ENCODE measurements at places on chromosomes 7 and 10.

- no peak for DNase-seq
Observed at GRCh38 chr10:10803278-10803677, 214.4 kb upstream of the CELF2 start.

GRCh38 chr10:26503911-26504310 lies 65.8 kb downstream of the APBB1IP start:
- no peak for DNase-seq

DNA sequence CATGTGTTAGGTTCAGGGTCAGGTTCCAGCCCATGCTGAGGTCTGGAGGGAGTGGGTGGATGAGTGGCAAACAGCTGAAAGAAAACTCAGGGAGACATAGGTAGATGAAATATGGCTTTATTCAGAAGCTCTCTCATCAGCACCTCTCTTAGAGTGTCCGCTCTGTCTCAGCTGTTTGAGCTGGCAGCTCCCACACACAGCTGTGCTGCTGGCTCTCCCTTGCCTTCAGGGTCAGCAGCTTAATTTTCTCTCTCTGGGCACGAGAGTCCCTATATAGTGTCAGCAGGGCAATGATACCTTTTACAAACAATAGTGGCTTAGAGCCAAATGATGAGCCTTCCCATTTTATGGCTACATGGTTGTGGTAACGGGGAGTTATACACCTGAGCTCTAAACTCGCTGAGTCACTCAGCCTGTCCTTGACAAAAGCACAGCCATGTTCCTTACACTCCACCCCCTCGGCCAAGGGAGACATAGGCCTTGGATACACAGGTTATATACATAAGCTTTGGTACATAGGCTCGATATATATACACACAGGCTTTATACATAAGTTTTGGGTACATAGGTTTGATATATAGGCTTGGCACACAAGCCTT lies 10.4 kb downstream of the RNF133 start:
- DNase-seq: no peak

- DNase-seq: no peak
Observed at GRCh38 chr10:12252882-12253546, 57.0 kb downstream of the CDC123 start.

DNA sequence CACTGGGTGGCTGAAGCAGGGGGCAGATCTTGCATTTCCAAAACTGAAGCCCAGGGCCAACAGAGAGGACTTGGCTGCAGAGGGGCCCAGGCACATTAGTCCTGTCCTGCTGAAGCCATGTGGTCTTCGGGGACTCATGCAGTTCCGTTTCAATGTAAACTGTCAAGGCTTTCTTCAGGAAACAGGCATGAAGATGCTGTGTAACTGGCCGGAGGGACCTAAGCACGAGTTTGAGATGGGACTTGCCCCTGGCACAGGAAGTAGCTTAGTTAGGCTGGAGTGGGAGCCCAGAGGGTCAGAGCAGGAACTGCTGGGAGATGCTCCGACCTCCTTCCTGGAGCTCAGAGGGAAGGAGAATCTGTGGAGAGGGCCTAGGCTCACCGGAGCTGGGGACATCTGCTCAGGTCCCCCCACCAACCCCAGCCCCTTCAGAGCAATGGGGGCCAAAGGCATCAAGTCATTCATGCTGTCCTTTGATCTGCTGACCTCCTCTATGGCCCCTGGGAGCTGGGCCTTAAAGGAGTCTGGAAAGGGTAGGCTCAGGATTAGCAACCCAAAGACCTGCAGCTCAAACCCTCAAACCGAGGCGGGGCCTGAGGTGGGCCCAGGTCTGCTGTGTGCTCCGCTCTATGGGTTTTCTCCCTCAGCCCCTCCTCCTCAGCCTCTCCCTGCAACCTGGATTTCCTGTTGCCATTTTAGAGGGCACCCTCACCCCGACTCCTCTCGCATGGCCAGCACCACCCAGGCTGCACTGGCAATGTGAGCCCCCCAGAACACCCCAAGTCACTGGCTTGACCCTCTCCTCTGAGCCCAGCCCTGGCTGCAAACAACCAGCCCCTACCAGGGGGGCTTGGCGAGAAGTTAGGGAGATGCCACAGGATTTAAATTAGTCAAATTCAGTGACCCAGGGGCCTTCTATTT lies 4.4 kb upstream of the MNX1 start:
- DNase-seq: no peak

DNA sequence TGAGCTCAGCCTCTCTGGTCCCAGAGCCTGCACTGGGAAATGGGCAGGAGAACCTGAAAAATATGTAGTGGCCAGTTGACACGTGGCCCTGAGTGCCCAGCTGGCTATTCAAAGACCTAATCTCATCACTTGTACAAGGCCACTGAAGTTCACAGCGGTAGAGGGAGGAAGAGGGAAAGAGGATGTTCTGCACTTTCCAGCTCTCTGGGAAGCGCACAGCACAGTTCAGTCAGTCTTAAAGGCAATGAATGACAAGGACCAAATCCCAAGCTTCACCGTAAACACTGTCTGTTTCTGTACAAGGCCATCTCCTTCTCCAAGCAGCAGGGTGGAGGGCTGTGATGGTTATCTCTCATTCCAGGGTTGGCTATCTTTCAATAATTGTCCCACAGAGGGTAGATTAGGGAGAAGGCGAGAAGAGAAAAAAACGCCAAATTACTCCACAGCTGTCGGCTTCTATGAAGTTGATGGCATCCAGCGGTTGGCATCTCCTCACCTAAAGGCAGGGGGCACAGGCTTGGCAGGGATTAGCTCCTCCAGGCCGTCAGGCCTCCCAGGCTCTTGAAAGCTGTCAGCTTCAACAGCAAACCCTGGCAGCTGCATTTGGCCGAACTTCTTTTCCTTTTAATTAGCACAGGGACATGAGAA lies 10.6 kb downstream of the SFMBT2 start:
- no peak for DNase-seq

GRCh38 chr10:70661623-70662361 lies 10.5 kb upstream of the ADAMTS14 start:
- no peak for DNase-seq

- no peak for DNase-seq
Observed at GRCh38 chr7:71613313-71613712, 481.4 kb downstream of the GALNT17 start.

- no peak for DNase-seq
Observed at GRCh38 chr7:47576866-47577306, 5.0 kb downstream of the TNS3 start.

- DNase-seq: no peak
Observed at GRCh38 chr7:129779602-129780256, 168.2 kb downstream of the NRF1 start.

DNA sequence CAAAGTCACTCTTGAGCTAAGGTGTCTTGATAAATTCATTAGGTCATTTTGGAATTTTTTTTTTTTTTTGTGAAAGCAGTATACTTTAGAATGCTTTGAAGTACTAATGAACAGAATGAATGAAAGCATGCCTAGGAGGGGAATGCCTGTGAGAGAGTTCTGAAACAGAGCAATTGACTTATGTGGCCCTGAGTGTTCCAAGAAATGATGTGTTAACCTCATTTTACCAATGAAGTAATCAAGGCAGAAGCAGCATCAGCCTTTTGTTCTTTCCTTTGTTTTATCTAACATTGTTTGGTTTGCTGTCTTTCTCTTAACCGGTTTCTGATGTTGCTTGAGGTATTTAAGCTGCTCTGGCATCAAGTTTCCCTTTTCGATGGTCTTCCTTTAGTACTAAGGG lies 154.6 kb upstream of the HGF start:
- DNase-seq: no peak

DNA sequence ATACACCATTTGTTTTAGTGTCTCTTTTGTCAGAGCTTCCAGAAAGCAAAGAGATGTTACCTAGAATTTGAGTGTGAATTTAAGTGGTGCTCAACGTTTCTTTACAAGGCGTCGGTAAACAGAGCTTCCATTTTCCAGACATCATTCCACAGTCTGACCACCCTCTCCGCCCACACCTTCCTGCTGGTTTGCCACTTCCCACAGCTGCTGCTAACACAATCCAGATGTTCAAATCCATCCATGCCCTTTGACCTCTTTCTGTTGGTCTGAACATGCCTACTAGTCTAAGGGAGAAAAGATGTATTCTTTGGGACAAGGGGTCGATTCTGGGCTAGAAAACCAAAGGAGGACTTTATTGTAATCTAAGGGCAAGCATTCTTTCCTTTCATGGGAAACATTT lies 86.1 kb downstream of the FAM107B start:
- DNase-seq: no peak

DNA sequence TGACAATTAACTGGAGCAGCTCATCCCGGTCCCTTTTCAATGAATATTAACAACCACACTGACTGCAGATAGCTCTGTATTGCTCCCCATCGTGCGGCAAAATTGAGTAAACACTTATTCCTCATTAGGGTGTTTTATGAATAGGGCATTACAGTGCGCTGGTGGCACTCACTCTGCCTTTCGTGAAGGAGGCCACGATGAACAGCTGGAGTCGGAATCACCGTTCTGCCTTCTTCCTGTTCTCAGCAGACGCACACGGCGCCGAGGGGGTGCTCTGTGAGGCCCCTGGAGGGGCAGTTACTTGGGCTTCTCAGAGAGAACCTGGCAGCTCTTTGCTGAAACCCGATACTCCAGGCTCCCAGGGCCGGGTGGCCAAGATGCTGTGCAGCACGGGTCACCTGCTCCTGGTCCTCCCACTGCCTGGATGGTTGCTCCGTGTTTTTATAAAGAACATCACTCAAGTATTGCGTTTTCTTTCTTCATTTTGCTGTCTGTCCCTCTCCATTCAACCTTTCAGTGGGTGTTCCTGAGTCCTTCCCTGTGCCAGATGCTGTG lies 241.9 kb downstream of the GLRX3 start:
- no peak for DNase-seq

DNA sequence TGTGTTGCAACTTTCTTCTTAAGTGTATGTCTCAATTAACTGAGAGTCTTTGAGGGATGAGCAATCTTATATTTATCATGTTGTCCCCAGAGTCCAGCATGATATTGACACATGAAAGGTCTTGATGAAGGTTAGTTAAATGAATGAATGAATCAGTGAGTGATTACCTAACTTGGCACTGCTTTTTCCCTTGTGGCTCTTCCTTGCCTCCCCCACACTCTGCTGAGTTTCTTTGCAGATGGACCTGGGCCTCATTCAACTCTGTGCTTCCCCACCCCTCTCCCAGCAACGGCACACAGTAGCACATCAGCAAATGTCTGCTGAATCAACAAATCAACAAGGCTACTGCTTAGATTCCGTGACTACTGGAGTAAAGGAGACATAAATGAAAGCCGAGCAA lies 235.1 kb upstream of the CXCL12 start:
- DNase-seq: no peak

GRCh38 chr10:88943778-88944177 lies 8.8 kb downstream of the ACTA2 start:
- DNase-seq: no peak
